ENCODE measurements at places on chromosomes 3 and 15.

DNA sequence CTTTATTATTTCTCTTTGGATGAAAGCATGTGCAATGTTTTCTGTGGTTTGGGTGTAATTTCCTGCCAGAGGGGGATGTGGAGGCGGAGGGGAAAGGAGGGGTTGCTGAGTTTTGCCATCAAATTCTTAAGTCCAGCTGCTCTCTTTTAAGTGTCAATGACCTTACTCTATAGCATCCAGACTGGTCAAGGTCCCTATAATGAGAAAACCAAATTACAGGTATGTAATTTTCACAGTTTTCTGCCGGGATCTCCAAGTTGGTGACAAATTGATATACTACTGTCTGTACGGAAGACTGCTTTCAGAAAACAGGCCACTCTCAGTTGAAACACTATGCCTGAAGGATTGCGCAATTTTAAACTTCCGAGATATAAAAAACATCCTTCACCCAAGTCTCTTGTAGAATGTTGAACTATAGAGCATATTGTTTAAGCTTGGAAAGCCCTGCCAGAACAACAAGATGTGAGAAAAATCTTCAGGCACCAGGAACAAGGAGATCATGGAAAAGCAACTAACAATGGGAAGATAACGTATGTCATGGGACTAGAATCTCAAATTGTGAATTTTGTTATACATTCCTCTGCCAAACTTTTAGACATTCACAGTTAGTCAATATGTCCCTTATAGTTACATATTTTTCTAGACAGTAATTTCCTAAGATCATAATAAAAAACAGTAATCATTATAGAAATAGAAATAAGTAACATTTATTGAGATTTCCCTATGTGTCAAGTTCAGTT lies 300.7 kb upstream of the SATB1 start:
- DNase-seq: no peak
- no peak overlapping the region for H3K4me3 ChIP-seq
- H3K4me1 ChIP-seq: no peaks in the 10 kb centered on the region
- no peaks in the 10 kb centered on the region for H3K36me3 ChIP-seq
- no peaks in the 10 kb centered on the region for H3K27me3 ChIP-seq

- H3K27ac ChIP-seq: no peak overlapping the region
- H3K27me3 ChIP-seq: peaks cover 62% of the 10 kb centered on the region
- no peak for DNase-seq
- no peaks in the 10 kb centered on the region for H3K36me3 ChIP-seq
Observed at GRCh38 chr3:54177816-54178215, 55.5 kb downstream of the CACNA2D3 start.

- H3K27ac ChIP-seq: no peak overlapping the region
- no peak overlapping the region for H3K4me3 ChIP-seq
- DNase-seq: no peak
- no peaks in the 10 kb centered on the region for H3K4me1 ChIP-seq
Observed at GRCh38 chr15:68183616-68184315, 21.4 kb downstream of the CALML4 start.

- H3K27me3 ChIP-seq: peaks cover 3% of the 10 kb centered on the region
- H3K36me3 ChIP-seq: no peaks in the 10 kb centered on the region
- H3K4me3 ChIP-seq: no peak overlapping the region
- no peak overlapping the region for H3K27ac ChIP-seq
- H3K4me1 ChIP-seq: no peaks in the 10 kb centered on the region
- no peak for DNase-seq
Observed at GRCh38 chr3:129413687-129414506, 14.5 kb downstream of the EFCAB12 start.

GRCh38 chr15:84890670-84891162 lies 6.3 kb downstream of the SLC28A1 start:
- H3K4me3 ChIP-seq: no peak overlapping the region
- DNase-seq: no peak
- H3K27ac ChIP-seq: no peak overlapping the region

GRCh38 chr3:176951144-176951543 lies 246.1 kb downstream of the TBL1XR1 start:
- H3K4me3 ChIP-seq: no peak overlapping the region
- no peak for DNase-seq
- H3K27ac ChIP-seq: no peak overlapping the region
- H3K36me3 ChIP-seq: no peaks in the 10 kb centered on the region
- no peaks in the 10 kb centered on the region for H3K4me1 ChIP-seq

DNA sequence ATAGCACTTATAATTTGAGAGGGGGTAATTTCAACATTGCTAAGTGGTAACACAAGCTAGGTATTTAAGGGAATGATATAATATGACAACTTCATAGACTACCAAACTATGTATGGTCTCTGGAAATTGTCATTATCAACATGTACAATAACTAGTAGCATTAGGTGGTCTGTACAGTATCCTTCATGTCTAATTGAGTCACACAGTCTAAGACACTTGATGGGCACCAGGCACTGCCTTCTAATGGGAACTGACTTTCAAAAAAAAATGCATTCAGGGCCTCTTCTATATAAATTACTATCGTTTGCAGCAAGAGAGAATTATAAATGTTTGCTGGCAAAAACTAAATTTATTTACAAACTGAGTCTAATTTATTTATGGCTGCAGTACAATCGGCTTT lies 271.8 kb downstream of the MECOM start:
- H3K27ac ChIP-seq: no peak overlapping the region
- no peak overlapping the region for H3K4me3 ChIP-seq
- DNase-seq: no peak

Measured in HCT116 (cell line).